CD4-positive, alpha-beta T cell treated with Interferon alpha-2 for 1 hour (primary cell): ENCODE measurements at places on chromosomes 1 and 21.
A peak's percentile ranks its signal among the peaks of the same experiment; 100 is the strongest.

GRCh38 chr1:6580119-6580592, 362 bp downstream of the ZBTB48 start:
- DNase-seq, result no peak

DNA sequence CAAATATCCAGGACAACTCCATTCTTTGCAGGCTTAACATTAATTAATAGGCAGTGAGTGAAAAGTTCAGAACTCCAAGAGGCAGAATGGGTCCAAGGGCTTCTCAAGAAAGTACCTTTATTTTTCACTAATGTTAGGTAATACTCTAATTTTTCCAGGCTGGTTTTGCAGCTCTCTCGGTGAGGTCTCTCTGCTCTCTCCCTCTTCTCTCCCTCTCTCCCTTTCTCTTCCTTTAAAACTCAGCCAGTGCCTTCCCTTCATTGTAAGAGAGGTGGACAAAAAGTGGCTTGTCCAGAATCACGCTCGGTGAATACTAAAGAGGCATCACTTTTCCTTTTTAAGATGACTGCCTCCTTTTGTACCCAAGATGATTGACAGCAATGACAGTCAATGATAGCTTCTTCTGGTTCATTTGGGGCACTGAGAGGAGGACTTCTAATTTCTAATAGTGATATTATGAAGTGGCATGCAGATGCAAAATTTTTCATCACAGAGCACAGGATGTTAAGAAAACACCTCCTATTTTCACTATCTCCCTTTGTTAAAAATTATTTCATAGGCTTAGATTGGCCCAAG, 1.3 kb upstream of the CHI3L1 start:
- DNase-seq, result no peak

DNA sequence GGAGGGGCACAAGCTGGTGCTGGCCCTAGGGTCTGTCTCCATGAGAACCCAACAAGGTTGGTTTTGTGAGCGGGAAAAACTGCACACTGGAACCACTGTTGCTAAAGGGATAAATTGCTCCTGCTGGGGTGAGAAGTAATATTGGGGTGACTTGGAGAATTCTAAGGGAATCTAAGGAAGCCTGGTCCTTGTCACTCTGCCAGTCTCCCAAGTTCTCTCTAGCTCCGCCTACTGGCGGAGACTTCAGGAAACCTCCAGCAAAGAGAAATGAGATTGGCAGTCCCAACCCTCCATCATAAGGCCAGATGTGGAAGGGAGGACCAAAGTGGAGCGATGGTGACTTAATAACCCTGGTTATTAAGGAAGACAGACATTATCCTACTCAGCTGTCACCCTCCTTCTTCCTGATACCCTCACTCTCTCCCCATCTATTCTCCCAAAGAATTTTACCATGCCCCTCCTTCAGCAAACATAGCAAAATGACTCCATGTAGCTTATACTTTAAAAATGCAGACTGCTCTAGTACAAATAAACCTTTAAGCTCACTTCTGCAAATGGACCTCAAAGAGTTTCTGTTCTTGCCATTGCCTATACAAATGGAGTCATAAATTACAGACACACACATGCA, 2.7 kb downstream of the LCE1F start:
- DNase-seq, result no peak

DNA sequence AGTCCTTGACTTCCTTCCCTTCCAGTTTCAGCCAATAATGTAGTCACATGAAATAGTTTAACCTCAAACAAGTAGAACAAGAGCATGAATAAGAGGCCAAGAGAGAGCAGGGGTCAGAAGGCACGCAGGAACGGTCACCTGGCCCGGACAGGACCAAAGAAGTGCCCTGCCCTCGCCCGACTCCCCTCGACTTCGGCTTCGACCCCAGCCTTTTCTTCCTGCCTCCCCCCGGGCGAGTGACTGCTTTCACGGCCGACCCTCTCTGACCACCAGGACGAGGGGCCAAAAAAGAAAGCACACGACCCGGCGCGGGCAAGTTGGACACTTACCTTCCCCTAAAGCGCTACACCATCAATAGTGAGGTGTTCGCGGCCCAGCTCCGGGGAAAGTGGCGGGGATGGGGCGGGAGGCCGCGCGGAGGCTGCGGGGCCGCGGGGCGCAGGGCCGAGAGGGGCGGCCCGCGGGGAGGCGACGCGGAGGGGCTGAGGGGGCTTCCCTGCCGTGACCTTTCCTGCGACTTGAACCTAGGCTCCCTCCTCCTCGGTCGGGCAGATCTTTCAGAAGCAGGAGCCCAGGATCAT, 519 bp downstream of the RERE start:
- DNase-seq, result peak; percentile 34

- DNase-seq, result no peak
These were observed 344.3 kb downstream of the DUSP10 start for GRCh38 chr1:221397606-221398005.

DNA sequence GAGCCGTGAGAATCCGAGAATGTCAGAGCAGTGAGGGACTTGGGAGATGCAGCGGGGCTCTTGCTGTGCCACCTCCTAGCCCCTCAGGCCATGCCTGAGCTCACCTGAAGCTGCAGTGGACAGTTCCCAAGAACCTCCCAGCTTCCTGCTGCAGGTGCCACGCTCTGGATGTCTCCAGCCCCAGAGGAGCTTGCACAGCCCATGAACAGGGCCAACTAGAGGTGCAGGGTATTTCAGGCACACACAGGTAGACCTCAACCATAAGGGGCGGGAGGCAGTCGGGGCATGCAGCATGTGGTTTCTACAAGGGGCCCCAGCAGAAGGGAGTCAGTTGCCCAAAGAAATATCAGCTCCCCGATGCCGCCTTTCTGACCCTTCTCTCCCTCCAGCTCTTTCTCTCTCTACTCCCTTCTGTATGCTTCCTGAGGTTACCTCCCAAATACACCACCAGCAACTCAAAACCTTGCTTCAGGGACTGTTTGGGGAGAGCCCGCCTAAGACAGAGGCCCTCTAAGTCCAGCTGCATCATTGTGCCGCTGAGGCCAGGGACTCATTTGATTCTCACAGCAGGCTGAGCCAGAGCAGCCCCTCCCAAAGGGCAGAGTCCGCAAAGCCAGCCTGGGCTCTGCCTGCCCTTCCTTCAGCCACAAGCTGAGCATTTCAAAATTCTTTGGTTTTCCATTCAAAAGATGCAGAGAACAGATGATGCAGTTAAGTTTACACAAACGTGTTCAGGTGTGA, 209.8 kb downstream of the MATN1 start:
- no peak for DNase-seq

DNA sequence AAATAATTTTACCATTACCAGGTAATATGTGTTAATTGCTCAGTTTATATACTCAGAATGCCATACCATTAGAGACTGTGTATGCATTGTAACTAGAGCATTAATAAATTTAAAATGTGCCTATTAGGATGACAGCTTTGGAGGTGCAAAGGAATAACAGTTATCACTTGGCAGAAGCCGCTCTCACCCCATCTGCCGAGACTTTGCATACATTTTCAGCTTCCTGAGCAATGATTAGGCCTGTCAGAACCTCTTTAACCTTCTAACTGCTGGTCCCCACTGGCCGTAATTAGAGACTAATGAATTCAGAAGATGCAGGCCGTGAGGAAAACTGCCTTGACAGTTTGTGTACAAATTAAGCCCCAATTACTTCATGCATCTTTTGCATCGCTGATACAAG, 158.0 kb upstream of the PROX1 start:
- no peak for DNase-seq

DNA sequence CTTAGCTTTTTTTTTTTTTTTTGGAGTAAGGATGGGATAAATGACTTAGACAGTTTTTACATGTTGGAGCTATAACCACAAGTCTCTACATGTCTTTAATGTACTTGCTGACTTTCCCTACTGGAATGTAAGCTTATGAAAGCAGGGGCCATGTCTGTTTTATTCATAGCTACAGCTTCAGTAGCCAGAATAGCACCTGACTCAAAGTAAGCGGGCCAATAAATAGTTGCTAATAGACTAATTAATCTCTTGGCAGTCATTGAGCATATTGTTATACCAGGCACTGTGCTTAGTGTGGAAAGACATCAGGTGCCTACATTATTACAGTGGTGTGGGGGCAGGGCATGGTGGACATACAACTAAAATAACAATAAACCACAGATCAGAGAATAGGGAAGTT, 84.4 kb upstream of the HOOK1 start:
- DNase-seq, result no peak

GRCh38 chr1:62245201-62245600, 50.6 kb downstream of the L1TD1 start:
- DNase-seq, result no peak

GRCh38 chr1:85454214-85454613, 10.7 kb downstream of the DDAH1 start:
- DNase-seq, result no peak

DNA sequence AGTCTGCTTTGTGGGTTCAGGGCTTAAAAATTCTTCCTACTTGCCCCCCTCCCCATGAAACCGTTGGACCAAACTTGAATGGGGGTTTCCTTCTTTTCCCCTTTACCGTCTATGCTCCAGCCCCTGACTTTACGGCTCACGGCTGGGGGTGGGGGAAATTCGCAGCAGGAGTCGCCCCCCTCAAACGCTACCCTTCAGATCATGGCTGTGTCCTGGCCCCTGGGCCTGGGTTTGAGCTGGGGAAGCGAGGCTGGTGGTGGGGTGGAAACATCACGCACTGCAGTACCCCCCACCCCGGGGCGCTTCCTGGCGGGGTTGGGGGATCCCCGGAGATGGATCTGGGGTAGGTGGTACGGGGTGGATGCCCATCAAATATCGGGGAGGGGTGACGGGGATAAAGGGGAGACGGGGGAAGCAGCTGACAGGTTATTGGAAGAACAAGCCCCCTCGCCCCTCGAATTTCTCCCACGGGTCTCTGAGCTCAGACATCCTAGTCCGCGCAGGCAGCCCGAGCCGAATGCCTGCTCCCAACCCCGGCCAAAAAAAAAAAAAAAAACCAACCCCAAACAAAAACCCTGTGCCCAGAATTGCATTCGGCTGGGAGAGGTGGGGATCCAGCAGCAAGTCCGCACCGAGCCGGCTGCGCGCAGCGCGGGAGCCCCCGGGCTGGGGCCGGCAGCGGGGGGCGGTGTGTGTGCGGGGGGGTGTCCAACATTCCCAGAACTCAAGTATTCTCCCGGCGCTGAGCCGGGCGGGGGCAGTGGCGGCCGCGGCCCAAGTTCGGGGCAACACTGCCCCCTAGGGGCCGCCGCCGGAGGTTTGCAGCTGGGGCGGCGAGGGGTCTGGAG, 59.0 kb upstream of the ACOT11 start:
- DNase-seq, result peak; percentile 49

DNA sequence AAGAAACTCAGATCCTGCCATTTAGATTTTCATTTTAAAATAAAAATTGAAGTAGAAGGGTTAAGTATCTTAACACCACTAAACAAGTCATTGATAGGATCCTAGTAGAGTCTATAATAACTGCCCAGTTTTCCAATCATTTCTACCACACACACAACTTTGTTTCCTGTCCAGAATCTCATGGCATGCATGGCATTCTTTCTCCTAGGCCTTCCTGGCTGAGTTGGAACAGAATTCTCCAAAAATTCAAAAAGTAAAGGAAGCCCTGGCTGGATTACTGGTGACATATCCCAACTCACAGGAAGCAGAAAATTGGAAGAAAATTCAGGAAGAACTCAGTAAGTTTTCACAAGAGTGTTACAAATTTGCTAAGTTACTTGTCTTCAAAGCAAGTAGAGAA, 111.4 kb upstream of the BMP8A start:
- DNase-seq, result no peak

GRCh38 chr21:16879479-16879878, 633.4 kb upstream of the CXADR start:
- DNase-seq, result no peak

GRCh38 chr1:21523297-21523813, 14.1 kb downstream of the ALPL start:
- no peak for DNase-seq

GRCh38 chr1:201849372-201850052, 20.6 kb downstream of the IPO9 start:
- DNase-seq, result no peak

DNA sequence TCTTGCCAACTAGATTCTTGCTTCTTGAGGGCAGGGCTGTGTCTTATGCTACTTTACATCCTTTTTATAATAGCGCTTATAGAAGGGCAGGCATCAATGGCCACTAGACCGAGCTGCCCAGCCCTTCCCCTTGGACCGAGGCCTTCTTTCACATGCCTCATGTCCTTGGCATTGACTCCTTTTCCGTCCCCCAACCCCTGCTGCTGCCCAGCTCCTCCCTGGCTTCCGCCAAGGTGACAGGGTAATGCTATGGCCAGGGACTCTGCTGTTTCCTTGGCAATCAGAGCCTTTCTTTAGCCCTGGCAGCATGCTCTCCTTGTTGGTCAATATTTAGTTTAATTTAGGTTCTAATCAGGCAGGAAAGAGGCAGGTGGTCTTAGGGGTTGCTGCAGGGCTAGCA, 48.2 kb downstream of the DDX20 start:
- DNase-seq, result no peak

- DNase-seq, result peak; percentile 78
These were observed 76.8 kb downstream of the CD46 start for GRCh38 chr1:207828485-207829158.

DNA sequence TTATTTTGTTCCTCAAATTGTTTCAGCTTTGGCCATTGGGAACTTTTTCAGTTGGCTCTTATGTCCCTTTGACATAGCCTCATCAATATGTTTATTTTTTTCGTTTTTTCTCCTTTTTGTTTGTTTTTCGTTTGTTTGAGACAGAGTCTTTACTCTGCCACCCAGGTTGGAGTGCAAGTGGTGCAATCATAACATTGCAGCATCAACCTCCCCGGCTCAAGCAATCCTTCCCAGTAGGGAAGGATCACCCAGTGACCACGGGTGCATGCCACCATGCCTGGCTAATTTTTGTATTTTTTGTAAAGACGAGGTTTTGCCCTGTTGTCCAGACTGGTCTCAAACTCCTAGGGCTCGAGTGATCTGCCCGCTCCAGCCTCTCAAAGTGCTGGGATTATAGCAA, 8.1 kb downstream of the POLR3GL start:
- no peak for DNase-seq

DNA sequence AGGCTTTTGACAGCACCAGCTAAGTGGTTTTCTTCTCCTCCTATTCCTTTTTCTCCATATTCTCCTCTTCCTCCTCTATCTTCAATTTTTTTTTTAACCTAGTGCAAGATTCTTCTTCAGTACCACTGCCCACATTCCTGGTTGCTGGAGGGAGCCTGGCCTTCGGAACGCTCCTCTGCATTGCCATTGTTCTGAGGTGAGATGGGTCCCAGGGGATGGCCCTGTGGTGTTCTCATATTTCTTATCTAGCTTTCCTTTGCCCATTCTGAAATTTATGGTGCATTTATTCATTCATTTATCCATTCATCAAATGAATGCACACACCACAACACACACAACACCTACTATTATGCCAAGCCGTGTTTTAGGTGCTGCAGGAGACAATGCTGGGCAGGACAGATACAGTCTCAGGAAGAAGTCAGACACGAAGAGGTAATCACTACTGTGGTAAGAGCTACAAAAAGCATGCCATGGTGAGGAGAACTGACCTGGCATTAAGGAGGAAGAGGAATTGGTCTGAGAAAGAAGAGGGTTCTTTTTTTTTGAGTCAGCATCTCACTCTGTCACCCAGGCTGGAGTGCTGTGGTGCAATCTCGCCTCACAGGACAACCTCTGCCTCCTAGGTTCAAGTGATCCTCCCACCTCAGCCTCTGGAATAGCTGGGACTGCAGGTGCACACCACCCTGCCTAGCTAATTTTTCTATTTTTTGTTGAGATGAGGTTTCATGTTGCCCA, 47.5 kb upstream of the TDRD10 start:
- no peak for DNase-seq
